ENCODE measurements at places on chromosomes 5 and 9.

GRCh38 chr5:132211787-132212186 is 15.9 kb downstream of the P4HA2 start:
- DNase-seq, result no peak

GRCh38 chr5:122218778-122219177 is 89.4 kb downstream of the ZNF474 start:
- DNase-seq, result no peak

- DNase-seq, result no peak
Observed at GRCh38 chr5:104178829-104179456, 616.4 kb upstream of the NUDT12 start.

DNA sequence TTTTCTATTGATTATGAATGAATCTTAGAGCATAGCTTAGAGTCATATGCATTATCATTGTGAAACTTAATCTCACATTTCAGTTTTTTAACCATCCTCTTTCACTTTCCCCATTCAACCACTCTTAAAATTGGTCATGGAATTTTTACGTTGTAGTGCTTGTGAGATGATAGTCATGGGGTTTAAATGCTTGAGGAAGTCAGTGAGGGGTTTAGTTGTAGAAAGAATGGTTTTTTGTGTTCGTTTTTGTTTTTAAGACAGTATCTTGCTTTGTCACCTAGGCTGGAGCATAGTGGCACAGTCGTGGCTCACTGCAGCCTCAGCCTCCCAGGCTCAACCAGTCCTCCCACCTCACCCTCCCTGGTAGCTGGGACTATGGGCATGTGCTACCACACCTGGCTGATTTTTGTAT is 19.6 kb downstream of the UGCG start:
- DNase-seq, result no peak

GRCh38 chr5:68953231-68953874 is 140.5 kb upstream of the SLC30A5 start:
- no peak for DNase-seq

GRCh38 chr5:80125022-80125961 is 90.1 kb downstream of the THBS4 start:
- DNase-seq, result no peak

Measured in stimulated activated CD8-positive, alpha-beta memory T cell treated with anti-CD3 and anti-CD28 coated beads, Interleukin-12 subunit alpha, Interleukin-12 subunit beta, amount 100 ng/mL, for 4 hours (primary cell).